NCI-H2171 (cell line): ENCODE measurements at places on chromosomes 3 and 15.

- DNase-seq, result no peak
Observed at GRCh38 chr3:127560051-127560787, 30.3 kb downstream of the TPRA1 start.

GRCh38 chr3:100400419-100400779 is 490 bp downstream of the TOMM70 start:
- DNase-seq, result no peak

DNA sequence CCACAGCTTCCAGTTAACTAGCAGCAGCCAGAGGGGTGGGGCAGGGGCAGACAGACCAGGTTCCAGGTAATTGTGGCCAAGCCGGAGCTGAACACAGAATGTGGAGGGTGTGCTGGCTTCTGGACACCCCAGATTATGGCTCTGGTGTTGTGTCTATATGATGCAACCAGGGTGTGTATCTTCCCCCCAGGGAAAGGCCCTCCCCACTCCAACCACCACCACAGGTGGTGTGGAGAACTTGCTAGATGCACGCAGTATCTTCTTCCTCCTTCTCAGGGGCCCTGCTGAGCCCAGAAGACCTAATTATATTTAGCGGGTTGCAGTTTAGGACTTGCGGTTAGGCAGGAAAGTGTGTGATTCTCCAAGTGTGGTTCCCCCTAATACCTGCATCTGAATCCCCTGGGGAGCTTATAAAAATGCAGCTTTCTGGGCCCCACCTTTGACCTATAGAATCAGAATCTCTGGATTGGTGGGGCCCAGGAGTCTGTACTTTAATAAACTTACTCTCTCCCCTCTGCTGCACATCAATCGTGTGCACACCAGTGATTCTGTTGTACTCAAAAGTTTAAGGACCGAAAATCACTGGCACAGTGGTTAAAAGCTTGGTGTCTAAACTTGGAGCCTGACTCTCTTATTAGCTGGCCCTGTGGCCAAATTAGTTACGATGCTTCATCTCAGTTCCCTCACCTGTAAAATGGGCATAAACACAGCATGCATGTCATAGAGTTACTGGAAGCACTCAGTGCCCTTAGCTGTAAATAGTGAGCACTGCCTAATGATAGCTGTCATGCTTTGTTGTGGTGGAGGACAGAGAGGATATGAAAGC is 379.1 kb upstream of the PROK2 start:
- no peak for DNase-seq

DNA sequence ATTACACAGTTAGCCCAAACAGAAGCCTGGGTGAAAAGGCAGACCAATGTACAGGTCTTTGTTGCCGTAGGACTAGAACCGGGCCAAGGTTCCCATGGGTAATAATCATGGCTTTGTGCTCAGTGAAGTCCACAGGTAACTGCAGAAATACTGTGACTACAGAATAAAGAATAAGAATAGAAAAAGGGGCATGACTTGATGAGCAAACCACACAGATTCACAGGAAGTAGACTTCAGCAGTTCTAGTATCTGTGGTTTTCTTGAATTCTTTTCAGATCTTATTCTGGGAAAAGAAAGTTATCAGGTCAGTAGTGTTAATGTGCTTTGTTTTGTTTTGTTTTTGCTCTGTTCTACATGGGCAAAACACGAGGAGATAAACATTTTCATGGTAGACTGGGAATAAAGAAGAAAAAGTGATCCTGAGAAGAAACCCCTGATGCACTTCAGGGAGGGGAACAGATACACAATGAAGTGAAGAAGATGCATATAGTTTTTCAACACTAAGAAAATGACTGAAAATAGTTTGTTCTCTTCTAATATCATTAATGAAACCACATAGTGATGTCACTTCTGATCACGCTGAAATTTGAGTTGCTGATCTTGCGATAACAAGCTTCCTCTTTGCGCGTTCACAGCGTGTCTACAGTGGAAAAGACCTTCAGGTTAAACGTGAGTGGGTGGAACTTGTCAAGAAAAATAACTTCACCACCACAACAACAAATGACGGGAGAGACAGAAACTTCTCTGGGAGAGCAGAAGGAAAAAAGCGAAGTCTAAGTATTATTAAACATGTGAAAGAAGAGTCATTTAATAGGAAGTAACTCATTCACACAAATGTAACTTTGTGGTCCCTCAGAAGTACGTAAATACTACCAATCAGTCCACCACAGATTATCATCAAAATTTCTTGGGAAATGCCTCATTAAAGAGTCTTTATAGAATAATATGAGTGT is 315.8 kb upstream of the SATB1 start:
- no peak for DNase-seq

DNA sequence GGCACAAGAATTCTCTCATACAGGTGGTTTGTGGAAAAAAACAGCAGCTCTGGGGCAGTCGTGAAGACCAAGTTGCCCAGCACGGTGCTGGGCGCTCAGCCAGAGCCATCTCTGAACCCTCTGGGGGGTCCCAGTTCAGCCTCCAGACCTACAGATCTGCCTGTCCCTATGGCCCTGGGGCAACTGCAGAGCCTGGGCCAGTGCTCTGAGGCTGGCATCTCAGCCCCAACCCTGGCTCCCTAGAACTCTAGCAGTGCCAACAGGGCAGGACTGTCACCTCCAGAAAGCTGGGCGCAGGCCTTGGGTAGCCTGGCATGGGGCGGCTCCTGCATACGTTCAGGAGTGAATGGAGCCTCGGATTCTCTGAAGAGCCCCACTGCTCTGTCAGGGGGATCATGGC is 44.7 kb downstream of the DNAJB8 start:
- no peak for DNase-seq

- no peak for DNase-seq
Observed at GRCh38 chr3:193789455-193789854, 196.4 kb downstream of the OPA1 start.
